ENCODE measurements at places on chromosomes 12 and 14. TPM values are rescaled to one million over a fixed set of nuclear protein-coding genes. Genes with fewer than 3 reads are reported as not detected.

LRRC10 gene
- total RNA-seq: not detected

AP5M1 gene
- total RNA-seq: 40.4 TPM

BDKRB1 gene
- not detected for total RNA-seq

PTGDR gene
- 0.11 TPM for total RNA-seq

PLEKHA5 gene
- 61.1 TPM for total RNA-seq

ACACB gene
- 20.9 TPM for total RNA-seq

GUCY2C gene
- 3.4 TPM for total RNA-seq

- no peaks in the 10 kb centered on the region for H3K27me3 ChIP-seq
- no peak overlapping the region for H3K27ac ChIP-seq
- H3K4me1 ChIP-seq: peaks cover 12% of the 10 kb centered on the region
- no peak overlapping the region for H3K4me3 ChIP-seq
- peaks cover 21% of the 10 kb centered on the region for H3K36me3 ChIP-seq
These were observed 866 bp downstream of the NPFF start for GRCh38 chr12:53506450-53506785.

GRCh38 chr14:102499401-102500157 is 10.0 kb downstream of the ANKRD9 start:
- no peaks in the 10 kb centered on the region for H3K4me1 ChIP-seq
- H3K36me3 ChIP-seq: no peaks in the 10 kb centered on the region
- no peak overlapping the region for H3K4me3 ChIP-seq
- no peak for DNase-seq
- no peaks in the 10 kb centered on the region for H3K27me3 ChIP-seq

DNA sequence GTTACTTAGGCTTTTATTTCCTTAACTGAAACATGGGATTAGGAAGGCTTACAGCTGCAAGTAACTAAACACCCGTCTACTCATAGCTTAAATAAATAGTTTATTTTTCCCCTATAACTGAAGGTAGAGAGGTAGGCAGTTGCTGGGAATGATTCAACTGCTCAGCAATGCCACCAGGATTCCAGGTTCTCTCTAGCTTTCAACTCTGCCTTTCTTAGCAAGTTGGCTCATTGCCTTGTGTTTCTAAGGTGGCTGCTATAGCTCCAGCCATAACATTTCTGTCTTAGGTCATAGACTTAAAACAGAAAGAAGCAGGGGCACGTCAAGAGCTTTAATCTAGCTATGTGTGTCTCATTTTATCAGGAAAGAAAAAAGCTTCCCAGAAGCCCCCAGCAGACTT is 103.7 kb upstream of the MDM1 start:
- H3K4me3 ChIP-seq: no peak overlapping the region
- H3K36me3 ChIP-seq: peaks cover 6% of the 10 kb centered on the region
- peaks cover 23% of the 10 kb centered on the region for H3K4me1 ChIP-seq
- H3K27me3 ChIP-seq: no peaks in the 10 kb centered on the region
- H3K27ac ChIP-seq: no peak overlapping the region

DNA sequence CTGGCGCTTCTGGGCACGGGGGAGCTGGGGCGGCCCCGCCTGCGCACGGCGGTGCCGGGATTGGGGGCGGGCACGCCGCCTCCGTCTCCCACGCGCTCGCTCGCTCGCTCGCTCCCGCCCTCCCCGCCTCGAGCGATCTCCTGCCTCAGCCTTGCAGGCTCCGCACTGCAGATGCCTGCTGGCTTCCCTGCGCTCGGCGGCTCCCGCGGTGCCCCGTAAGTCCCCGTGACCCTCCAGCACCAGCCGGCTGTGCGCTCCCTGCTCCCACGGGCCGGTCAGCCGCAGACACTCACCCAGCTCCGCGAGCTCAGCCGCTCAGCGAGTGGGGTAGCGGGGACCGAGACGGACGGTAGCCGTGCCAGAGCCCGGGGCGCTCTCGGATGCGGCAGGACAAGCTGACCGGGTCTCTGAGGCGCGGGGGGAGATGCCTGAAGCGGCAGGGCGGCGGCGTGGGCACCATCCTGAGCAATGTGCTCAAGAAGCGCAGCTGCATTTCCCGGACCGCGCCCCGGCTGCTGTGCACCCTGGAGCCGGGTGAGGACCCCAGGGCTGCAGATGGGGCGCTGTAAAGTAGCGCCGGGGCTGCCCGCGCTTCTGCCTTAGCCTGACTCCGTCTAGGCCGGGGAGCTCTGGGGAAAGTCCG is at the start of gene TBC1D30:
Gene TBC1D30 (plus strand): TSS at position 148 of the 643 bp plus-strand sequence. CDS start 233 bp downstream, at position 381.
- H3K4me3 ChIP-seq: peak within 1 kb of the TSS; percentile 66
- peaks cover 14% of the 10 kb centered on the region for H3K4me1 ChIP-seq
- no peak within 1 kb of the TSS for H3K27ac ChIP-seq
- H3K27me3 ChIP-seq: peaks cover 81% of the 10 kb centered on the region

DNA sequence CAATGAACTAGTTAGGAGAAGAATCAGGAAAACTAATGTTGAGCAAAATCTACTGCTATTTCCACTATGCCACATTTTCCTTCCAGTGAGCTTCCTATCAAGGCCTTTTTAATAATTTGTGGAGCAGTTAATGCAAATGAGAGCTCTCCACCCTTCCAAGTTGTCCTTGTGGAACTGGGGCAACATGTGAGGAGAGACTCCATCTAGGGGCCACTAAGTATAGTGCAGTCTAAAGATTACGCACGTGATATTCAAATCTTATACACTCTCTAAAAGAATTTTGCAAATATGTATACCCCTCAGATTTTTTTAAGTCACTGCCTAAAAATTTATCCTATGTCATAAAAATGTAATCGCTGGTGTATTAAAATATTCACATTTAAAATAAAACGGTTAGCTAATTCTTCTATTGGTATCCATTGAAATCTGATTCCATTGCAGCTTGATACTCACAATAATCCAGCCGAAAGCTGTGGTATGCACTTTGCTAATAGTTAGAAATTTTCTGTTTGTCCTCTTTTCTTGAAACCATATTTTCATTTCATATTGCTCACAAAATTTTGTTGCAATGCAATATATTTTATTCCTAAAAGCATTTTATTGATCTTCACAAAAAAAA is 100.1 kb downstream of the PAH start:
- no peak for DNase-seq
- no peak overlapping the region for H3K27ac ChIP-seq
- peaks cover 7% of the 10 kb centered on the region for H3K27me3 ChIP-seq
- no peaks in the 10 kb centered on the region for H3K36me3 ChIP-seq
- peaks cover 6% of the 10 kb centered on the region for H3K4me1 ChIP-seq

DNA sequence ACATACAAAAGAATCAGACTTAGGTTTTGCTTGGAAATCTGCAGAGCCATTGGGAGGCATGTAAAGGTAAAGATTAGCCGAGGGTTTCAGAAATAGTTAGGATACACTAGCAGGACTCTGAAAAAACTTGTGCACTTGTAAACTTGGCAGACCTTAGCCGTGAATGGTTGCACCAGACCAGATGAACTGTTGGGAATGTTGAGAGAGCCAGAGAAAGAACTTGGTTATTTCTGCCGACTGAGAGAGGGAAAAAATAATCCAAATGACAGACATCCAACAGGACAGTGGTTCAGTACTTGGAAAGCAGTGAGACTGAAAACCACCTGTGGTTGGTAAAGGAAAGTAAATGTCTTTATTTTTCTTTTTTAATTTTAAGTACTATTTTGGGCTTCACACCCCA is 222.5 kb upstream of the DDHD1 start:
- H3K4me3 ChIP-seq: no peak overlapping the region
- DNase-seq: no peak

DNA sequence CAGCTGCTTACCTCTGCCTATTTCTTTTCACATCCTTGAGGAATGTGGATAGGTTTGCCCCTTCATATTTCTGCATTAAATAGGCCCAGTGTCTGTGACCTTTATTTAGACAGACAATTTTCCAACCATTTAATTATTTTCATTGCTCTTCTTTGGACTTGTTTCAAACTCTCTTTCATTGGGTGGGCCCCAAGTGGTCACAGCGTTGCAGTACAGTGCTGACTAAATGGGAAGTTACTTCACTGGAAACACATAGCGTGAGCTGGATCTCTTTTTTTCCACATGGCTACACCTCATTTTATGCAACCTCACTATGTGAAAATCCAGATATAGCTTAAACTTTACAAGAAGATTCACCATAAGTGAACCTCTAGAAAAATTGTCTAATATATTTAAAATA is 438.9 kb downstream of the ADAMTS20 start:
- H3K4me3 ChIP-seq: no peak overlapping the region
- no peak overlapping the region for H3K27ac ChIP-seq
- peaks cover 11% of the 10 kb centered on the region for H3K4me1 ChIP-seq

GRCh38 chr12:6212086-6212485 is 11.9 kb downstream of the CD9 start:
- no peak for DNase-seq
- H3K27ac ChIP-seq: peak overlapping the region; percentile 100
- H3K4me1 ChIP-seq: peaks cover 96% of the 10 kb centered on the region

GRCh38 chr14:68688872-68689371 is 103.9 kb downstream of the ZFP36L1 start:
- H3K27ac ChIP-seq: no peak overlapping the region
- no peak for DNase-seq
- H3K4me1 ChIP-seq: peaks cover 46% of the 10 kb centered on the region
- H3K36me3 ChIP-seq: no peaks in the 10 kb centered on the region
- H3K4me3 ChIP-seq: 0 out of 2 replicates have a peak overlapping the region, but pooled peaks have one; percentile 14

GRCh38 chr14:60710494-60710893 is 13.7 kb downstream of the SIX4 start:
- peak overlapping the region; percentile 55 for H3K27ac ChIP-seq
- H3K36me3 ChIP-seq: peaks cover 16% of the 10 kb centered on the region
- H3K4me3 ChIP-seq: no peak overlapping the region
- H3K27me3 ChIP-seq: no peaks in the 10 kb centered on the region
- H3K4me1 ChIP-seq: peaks cover 14% of the 10 kb centered on the region
- no peak for DNase-seq

DNA sequence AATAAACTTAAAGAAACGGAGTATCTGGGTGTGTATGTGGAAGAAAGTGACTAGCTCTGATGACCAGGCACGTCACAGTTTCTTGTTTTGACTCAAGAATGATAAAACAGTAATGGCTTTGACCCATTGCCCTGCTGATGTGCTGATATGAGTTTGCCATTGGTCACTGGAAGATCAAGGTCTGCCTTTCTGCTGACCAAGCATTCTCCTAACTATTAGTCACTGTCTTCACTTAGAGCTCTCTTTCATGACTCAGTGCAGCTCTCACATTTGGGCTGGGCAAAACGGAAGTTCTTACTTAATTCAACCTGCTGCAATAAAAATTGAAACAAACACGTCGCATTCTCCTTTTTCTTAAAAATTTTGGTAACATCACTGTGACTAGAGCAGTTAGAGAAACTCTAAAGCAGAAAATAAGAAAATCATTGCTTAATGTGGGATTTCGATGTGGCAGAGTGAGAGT is 366.7 kb downstream of the BTG1 start:
- no peaks in the 10 kb centered on the region for H3K36me3 ChIP-seq
- no peaks in the 10 kb centered on the region for H3K27me3 ChIP-seq
- no peak overlapping the region for H3K4me3 ChIP-seq
- peaks cover 8% of the 10 kb centered on the region for H3K4me1 ChIP-seq
- H3K27ac ChIP-seq: no peak overlapping the region

- H3K4me3 ChIP-seq: no peak overlapping the region
- peaks cover 6% of the 10 kb centered on the region for H3K27me3 ChIP-seq
- no peak overlapping the region for H3K27ac ChIP-seq
- peak; percentile 38 for DNase-seq
These were observed 11.8 kb upstream of the ENDOU start for GRCh38 chr12:47736877-47737676.

DNA sequence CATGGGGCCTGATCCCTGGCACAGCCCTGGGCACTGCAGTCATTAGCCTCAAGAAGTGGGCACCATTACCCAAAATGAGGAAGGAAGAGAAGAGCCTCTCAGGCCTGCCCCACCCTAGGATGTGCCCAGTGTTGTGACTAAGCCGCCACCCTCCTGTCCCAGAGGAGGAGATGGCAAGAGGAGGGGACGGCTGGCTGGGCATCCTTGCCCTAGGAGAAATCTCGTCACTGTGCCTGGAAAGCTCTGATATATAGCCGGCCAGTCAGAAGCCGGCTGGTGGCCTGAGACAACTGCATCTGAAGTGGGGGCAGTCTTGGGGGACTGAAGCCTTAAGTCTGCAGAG is 115.2 kb downstream of the LGMN start:
- H3K4me1 ChIP-seq: peaks cover 13% of the 10 kb centered on the region
- H3K27me3 ChIP-seq: no peaks in the 10 kb centered on the region
- no peak for DNase-seq
- H3K36me3 ChIP-seq: no peaks in the 10 kb centered on the region
- no peak overlapping the region for H3K4me3 ChIP-seq
- H3K27ac ChIP-seq: no peak overlapping the region

GRCh38 chr14:29636870-29637269 is 290.8 kb downstream of the PRKD1 start:
- no peak overlapping the region for H3K27ac ChIP-seq
- H3K27me3 ChIP-seq: no peaks in the 10 kb centered on the region
- H3K4me3 ChIP-seq: no peak overlapping the region
- DNase-seq: no peak
- H3K4me1 ChIP-seq: no peaks in the 10 kb centered on the region

GRCh38 chr14:25049568-25050268 is at the start of gene STXBP6:
Gene STXBP6 (minus strand): TSS chr14:25050147. CDS start chr14:24974818, 75,329 bp downstream.
- H3K36me3 ChIP-seq: no peaks in the 10 kb centered on the region
- H3K4me3 ChIP-seq: peak within 1 kb of the TSS; percentile 85
- peaks cover 58% of the 10 kb centered on the region for H3K27me3 ChIP-seq
- H3K27ac ChIP-seq: no peak within 1 kb of the TSS
- peak; percentile 74 for DNase-seq

GRCh38 chr12:67772267-67773169 is 124.0 kb downstream of the DYRK2 start:
- H3K4me1 ChIP-seq: peaks cover 32% of the 10 kb centered on the region
- peaks cover 28% of the 10 kb centered on the region for H3K36me3 ChIP-seq
- peaks cover 7% of the 10 kb centered on the region for H3K27me3 ChIP-seq
- peak overlapping the region; percentile 88 for H3K27ac ChIP-seq
- H3K4me3 ChIP-seq: peak overlapping the region; percentile 51

DNA sequence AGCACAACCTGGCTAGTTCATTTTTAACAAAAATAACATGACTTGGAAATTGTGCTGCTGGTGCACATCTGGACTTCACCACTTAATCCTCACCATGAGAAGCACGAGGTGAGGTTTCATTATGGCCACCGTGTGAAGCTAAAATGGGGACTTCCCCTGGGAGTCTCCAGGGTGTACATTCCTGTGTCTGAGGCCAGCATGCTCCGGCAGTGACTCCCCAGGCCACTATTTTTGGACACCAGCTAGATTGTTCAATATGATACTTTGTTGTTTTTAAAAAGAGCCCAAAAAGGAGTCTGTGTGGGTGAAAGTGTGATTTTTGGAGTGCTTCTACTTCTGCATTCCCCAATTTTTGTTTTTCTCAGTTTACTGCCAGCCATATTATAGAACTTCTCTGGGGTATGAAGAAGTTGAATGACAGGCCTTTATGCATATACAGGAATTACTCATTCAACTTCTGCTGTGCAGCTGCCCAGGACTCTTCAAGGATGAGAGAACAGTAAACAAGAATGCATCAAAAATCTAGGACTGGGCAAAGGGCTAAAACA is 16.9 kb upstream of the AICDA start:
- no peak for DNase-seq
- H3K36me3 ChIP-seq: peaks cover 11% of the 10 kb centered on the region
- H3K27ac ChIP-seq: no peak overlapping the region
- no peak overlapping the region for H3K4me3 ChIP-seq

- peaks cover 5% of the 10 kb centered on the region for H3K36me3 ChIP-seq
- DNase-seq: no peak
- no peak overlapping the region for H3K27ac ChIP-seq
- H3K4me3 ChIP-seq: no peak overlapping the region
- peaks cover 12% of the 10 kb centered on the region for H3K27me3 ChIP-seq
- H3K4me1 ChIP-seq: no peaks in the 10 kb centered on the region
These were observed 20.2 kb downstream of the FBXL14 start for GRCh38 chr12:1573960-1574864.

GRCh38 chr12:25458047-25458552 is 95.0 kb downstream of the LMNTD1 start:
- DNase-seq: no peak
- no peak overlapping the region for H3K4me3 ChIP-seq
- H3K27me3 ChIP-seq: no peaks in the 10 kb centered on the region
- no peaks in the 10 kb centered on the region for H3K36me3 ChIP-seq
- no peak overlapping the region for H3K27ac ChIP-seq
- no peaks in the 10 kb centered on the region for H3K4me1 ChIP-seq

Data from WTC11 (cell line).